Stimulated activated CD4-positive, alpha-beta T cell treated with anti-CD3 and anti-CD28 coated beads, Interleukin-1b, Interleukin-23, amount 100 ng/mL, for 1 hour (primary cell): ENCODE measurements at places on chromosomes 6 and 20.
A peak's percentile ranks its signal among the peaks of the same experiment; 100 is the strongest.

- DNase-seq: peak; percentile 69
Measured at GRCh38 chr20:57390604-57391438, at the start of gene RBM38. RBM38 (plus strand) TSS chr20:57391396; CDS start chr20:57391582, 186 bp downstream.

GRCh38 chr20:24977336-24977735 is 15.2 kb downstream of the APMAP start:
- no peak for DNase-seq

DNA sequence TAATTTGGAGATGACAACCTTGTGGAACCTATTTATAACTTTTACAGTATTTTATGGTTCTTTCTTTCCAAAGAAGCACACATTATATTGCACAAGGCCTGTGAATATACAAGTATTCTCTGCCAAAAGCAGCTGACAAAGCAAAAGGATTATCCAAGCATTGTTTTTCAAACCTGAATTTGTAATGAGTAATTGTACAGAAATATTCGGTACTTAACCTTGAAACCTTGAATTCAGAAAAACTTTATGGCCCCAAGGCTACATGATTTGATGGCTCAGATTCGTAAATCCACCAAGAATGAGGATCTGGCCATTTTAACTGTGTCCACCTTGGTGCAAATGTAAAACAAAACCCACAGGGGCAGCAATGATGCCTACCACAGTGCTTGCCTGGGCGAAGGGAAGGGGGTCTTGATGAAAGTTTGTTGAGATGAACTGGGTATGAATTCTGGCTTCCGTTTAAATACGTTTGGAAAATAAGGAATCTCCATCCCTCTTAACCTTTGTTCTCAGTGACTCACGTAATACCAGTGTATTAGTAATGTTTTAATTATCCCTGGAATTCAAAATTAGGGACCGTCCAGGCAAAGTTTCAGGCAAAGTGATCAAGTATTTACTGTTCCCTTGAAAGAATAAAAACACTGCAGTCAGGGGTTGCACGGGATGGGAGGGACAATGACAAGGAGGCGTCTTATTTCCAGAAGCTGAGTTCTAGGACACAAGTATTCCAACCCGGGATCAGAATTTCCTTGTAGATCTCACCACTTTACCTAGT is 2.7 kb upstream of the RBM24 start:
- no peak for DNase-seq

GRCh38 chr20:49676581-49677291 is 36.9 kb downstream of the B4GALT5 start:
- no peak for DNase-seq

DNA sequence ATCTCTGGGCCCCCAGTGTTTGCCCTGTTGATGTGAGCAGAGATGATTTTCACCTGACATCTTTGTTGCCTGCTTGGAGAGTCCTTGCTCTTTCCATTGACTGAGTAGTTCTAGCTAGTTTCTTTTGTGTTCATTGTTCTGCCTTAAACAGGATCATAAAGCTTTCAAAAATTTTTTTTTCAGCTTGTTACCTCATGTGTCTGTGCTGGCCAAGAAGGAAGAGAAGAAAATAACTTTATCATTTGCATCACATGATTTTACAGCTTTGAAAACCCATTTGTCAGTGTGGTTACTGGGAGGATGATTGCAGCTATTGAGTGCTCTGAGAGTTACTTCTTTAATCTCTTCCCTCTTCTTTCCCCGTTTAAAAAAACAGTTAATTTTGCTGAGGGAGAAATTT is 16.0 kb downstream of the FOXO3 start:
- no peak for DNase-seq

DNA sequence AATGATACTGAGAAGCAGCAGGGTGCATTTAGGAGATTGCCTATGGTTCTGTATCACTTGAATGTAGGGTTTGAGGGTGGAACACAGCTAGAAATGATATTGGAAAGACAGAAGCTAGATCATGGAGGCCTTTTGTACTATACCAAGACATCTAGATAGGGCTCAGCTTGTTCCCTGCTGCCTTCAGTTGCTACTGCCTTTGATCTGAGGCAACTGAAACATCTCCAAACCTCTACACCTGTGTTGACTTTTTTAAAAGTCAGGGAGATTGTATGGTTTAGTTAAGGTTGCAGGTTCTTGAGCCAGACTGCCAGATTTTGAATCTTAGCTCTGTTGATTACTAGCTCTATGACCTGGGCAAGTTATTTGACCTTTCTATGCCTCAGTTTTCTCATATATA is 12.7 kb downstream of the BLTP3A start:
- DNase-seq: no peak

- no peak for DNase-seq
Measured at GRCh38 chr6:137291441-137291840, 72.3 kb upstream of the IFNGR1 start.

DNA sequence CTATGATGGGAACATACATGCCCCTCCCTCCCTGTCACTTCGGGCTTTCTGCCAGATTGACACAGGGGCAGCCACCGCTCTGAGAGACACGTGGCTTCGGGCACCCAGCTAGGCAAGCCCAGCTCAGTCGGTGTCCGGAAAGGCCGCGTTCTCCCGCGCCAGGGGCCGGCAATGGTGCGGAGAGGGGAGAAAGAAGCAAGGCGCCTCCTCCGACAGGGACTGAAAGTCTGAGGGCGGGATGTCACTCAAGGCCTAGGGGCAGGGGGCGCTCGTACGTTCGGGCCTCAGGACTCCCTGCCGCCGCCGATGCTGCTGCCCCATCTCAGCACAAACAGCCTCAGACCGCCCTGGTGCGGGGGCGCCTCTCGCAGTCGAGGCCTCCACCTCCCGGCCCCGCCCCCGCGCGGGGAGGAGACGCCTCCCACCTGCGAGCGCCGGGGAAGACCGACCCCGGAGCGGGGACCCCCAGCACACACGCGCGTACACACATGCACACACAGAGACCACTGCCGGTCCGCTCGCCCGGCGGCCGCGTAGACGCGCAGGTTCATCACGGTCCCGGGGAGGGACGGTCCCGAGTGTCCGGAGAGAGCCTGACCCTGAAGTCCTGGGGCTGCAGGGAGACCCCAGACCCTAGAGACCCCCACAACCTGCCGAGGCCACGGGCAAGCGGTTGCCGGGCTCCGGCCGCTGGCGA is 1.9 kb downstream of the GRM4 start:
- DNase-seq: peak; percentile 27

- no peak for DNase-seq
Measured at GRCh38 chr20:2746636-2747265, 53.7 kb downstream of the CPXM1 start.

GRCh38 chr20:1462834-1463233 is 3.8 kb downstream of the NSFL1C start:
- DNase-seq: no peak

GRCh38 chr20:38164069-38164468 is 1.0 kb downstream of the TGM2 start:
- no peak for DNase-seq

DNA sequence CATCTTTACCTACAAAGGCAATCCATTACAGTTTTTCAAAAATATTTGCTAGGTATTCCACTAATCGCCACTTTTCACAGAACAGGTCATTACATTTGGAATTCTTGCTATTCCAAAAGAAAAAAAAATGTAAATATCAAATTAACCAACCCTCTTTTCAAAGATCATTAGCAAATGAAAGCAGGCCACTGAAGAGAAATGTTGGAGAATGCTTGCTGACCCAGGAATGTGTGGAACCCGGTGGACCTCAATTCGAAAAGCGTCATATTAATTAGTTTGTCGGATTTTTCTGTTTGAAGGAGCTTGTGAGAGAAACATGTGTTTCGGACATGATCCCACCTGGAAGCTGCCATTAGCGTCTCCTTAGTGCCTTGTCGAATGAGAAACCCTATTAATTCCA is 27.9 kb upstream of the SERPINB9 start:
- DNase-seq: no peak

DNA sequence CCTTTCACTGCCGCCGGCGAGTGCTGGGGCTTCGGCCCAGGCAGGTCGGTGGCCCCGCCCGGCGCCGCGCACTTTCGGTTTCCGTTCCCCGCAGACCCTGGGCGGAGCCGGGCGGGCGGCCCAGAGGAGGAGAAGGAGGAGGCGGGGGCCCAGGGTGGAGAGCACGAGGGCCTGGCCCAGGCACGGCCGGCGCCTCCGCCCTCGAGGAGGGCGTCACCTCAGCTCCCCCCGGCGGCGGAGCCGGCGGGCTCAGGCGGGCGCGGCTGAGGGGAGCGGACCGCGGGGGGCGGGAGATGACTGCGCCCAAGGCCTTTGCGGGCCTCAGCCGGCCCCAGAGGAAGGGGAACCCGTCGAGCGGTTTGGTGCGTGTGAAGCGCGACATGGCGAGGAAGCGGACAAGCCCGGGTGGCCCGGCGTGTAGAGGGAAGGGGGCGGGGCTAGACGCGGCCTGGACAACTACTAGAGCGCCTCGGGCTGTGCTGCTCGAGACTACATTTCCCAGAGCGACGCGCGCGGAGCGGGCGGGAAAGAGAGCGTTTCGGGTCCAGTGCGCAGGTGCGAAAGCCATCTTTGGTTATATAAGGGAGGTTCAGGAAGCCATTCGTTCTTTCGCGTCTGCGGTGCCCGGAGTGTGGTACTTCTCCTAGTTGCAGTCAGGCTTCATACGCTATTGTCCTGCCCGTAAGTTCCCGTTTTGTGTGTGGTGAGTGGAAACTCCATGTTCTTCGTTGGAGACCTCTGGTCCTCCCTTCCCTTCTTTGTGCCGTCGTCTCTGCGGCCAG is at the start of gene ZNFX1:
TSS of gene ZNFX1 (minus strand) at position 22 of the 782 bp plus-strand sequence. CDS start 2,218 bp downstream, outside the sequence.
- DNase-seq: peak; percentile 97
